Coronary artery (tissue), 2 donors: ENCODE measurements at places on chromosomes 12 and 14.
A peak's percentile ranks its signal among the peaks of the same experiment; 100 is the strongest.

DNA sequence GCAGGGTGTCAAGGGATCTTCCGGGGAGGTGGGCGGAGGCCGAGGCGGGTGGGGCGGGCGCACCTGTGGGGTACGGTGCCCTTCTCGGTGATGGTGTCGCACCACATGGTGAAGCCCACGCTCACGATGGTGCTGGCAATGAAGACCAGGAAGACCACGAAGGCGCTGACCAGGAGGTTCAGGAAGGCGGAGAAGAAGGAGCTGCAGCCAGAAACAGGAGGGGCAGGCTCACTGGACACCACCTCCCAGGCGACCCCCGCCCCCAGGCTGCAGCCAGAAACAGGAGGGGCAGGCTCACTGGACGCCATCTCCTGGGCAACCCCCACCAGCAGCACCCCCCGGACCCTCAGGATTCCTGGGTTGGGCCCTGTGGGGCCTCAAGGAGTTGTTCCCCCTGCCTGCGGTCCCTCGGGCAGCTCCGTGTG lies 7.6 kb downstream of the TMEM179 start:
- no peak for DNase-seq

- DNase-seq: no peak
These were observed 48.6 kb upstream of the CATSPERB start for GRCh38 chr14:91780452-91780851.

- no peak for DNase-seq
These were observed 3.6 kb upstream of the ARID2 start for GRCh38 chr12:45725631-45726602.

GRCh38 chr12:115335048-115335447 lies 651.1 kb upstream of the TBX3 start:
- DNase-seq: no peak

DNA sequence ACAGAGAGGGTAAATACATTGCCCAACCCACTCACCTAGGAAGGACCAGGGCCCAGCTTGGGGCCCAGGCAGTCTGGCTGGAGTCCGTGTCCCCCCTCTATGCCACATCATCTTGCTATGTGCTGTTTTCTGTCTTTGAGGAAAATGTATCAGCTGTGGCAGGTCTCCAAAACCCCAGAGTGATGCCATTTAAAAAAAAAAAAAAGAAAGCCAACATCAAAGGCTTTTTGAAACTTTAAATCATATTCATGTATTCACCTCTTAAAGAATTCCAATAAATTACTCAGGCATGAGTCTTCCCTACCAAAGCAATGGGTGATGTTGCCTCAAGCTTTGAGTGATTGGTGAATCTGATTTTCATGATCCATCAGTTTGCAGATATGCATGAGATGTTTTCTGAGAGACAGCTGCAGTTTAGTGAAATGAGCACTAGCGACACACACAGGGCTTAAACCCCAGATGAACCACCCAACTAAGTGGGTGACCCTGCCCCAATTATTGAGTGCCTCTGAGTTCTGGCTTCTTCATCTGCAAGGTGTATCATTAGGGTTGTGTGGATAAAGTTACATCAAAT lies 6.1 kb downstream of the KRT81 start:
- peak; percentile 5 for DNase-seq

DNA sequence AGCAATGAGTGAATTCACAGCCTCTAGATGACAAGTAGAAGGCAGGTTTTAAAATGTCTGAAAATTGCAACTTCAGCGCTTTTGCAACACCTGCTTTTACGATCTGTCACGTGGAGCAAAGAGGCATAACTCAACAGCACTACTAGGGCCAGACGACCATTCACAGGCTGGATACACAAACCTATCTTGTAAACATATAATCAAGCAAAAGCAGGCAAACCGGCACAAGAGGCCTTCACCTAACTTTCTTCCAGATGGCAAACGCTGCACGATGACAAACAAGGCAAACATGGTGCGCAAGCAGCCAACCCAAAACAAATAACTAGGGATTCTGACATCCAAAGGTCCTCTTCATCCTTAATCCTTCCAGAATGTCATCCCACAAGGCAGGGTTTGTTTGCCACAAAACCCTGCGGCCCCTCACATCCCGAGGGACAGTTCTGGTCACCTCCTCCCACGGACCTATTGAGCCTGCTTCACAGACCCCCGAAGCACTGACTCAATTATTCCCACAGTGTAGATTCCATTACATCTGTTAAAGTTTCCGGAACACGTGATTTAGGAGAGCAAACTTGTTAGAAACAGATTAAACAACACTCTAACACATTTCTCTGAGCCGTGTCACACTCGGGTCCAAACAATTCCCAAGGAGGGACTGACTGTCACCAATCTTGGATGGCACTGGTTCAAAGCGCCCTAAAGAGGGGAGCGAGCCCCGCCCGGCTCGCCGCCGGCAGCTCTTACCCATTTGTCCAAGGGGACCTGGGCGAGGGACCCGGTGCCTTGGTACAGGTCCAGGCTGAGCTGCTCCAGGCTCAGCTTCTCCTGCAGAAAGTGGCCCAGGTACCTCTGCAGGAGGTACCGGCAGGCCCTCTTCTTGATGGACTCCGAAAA lies 823 bp downstream of the ATG2B start:
- peak; percentile 78 for DNase-seq

GRCh38 chr12:20620261-20620660 lies 74.9 kb upstream of the SLCO1C1 start:
- DNase-seq: no peak

DNA sequence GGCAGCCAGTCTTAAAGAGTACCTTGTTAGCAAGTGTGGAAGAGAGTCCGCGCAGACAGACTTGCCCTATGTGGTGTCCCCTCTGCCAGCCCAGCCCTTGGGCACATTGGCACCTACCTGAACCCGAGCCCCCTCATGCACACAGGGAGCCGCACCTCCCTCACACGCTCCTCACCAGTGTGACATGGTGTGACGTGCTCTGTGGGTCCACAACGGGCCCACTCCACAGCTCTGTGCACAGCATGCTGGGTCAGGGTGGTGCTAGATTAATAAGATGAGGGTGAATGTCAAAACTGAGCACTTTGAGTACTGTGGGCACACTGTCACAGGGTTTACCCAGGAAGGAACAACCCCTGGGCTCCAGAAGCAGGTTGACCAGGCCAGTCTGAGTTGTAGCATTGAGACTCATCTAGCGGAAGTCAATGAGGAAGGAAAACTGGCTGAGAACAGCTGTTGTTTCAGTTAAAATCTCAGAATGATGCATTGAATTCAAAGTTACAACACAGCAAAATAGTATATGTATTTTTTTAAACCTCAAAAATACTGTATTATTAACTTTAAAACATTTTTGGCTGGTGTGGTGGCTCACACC lies 53.4 kb upstream of the AMN start:
- DNase-seq: no peak

GRCh38 chr14:65412856-65413738 lies 567 bp downstream of the FUT8 start:
- peak; percentile 86 for DNase-seq

- no peak for DNase-seq
These were observed 7.0 kb upstream of the UBC start for GRCh38 chr12:124921200-124922031.

DNA sequence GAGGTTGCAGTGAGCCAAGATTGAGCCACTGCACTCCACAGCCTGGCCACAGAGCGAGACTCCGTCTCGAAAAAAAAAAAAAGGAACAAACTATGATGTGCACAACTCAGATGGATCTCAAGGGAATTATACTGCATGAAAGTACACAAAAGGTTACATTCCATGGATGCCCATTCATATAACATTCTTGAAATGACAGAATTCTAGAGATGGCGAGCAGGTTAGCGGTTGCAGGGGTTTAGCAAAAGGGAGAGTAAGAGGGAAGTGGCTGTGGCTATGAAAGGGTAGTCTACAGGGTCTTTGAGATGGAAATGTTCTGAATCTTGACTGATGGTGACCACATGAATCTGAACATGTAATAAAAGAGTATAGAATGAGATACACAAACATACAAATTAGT lies 49.7 kb downstream of the CKB start:
- no peak for DNase-seq

DNA sequence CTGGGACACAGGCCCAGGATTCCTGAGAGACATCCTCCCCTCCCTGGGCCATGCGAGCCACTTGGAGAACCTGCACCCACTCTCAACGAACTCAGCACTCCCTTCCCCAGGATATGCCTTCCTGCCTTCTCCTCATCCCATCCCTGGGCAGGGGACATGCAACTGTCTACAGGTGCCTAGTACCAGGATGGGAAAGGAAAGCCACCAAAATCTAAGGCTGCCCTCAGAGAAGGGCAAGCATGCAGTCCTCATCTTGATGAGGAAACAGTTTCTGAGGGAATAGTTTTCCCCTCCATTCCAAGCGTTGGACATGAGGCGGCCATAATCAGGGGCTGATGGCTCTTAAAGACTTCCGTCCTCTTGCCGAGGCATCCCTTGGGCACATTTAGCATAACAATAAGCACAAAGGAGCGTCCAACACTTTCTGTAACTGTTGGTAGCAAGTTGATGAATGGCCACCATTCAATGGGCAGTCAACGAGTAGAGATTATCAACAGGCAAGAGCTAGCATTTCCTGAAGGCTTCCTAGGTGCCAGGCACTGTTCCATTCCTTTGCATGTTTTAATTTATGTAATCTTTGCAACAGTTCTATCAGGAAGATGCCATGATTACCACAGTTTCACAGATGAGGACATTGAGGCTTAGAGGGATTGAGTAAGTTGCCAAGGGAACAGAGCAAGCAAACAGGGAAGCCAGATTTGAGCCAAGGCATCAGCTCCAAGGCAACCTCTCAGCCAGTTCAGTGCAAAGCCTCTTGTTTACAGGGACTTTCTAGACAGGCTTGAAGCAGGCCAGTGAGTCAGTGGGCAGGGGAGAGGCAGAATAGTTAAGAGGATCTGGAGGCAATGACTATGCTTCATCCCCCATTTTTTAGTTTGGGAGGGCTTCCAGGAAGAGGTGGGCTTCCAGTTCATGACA lies 105.1 kb downstream of the SINHCAF start:
- DNase-seq: no peak

- no peak for DNase-seq
These were observed 306.9 kb downstream of the BCL11B start for GRCh38 chr14:98965076-98965475.

GRCh38 chr12:58247633-58248032 lies 306.3 kb downstream of the ATP23 start:
- DNase-seq: no peak

- no peak for DNase-seq
These were observed 267.1 kb downstream of the CACNA1C start for GRCh38 chr12:2319737-2320506.

GRCh38 chr14:90300611-90301047 lies 31.1 kb downstream of the NRDE2 start:
- no peak for DNase-seq
